ENCODE measurements at places on chromosomes 16 and 17.

- no peak for DNase-seq
These were observed 2.7 kb downstream of the DLX3 start for GRCh38 chr17:49992191-49992932.

DNA sequence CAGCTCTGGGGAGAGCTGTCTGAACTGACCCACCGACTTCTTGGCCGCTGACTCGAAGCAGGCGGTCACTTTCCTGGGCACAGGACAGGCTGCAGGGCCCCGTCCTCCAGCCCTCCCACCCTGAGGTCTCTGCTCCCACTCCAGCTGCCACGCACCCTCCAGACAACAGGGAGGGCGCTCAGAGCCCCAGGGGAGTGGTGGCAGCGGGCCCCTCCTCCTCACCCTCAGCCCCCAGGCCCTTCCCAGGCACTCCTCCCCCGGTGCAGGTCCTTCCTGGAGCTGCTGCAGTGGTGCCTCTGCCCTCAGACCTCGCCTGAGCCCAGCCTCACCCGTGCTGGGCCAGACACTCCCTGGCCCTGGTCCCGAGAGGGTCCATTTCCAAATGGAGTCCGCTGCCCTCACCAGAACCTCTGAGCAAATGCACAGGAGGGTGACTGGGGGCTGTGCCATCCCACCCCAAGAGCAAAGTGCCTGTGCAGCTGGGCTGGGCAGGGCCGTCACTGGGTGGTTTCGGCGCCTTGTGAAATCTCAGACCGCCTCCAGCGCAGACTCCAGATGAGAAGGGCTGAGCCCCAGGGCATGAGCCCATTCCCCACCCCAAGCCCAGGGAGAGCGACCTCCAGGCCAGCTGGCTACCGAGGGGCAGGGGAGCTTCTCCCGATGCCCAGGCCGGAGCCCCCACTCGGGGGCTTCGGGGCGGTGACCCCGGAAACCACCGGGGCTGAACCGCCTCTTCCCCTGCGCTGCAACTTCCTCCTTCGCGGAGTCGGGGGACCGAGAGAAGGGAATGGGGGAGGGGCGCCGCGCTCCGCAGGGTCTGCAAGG, 717 bp downstream of the CYBA start:
- peak; percentile 79 for DNase-seq

- DNase-seq, result no peak
These were observed 14.6 kb upstream of the MED9 start for GRCh38 chr17:17462048-17462824.

GRCh38 chr17:34730816-34731215, 151.4 kb downstream of the TMEM132E start:
- no peak for DNase-seq

DNA sequence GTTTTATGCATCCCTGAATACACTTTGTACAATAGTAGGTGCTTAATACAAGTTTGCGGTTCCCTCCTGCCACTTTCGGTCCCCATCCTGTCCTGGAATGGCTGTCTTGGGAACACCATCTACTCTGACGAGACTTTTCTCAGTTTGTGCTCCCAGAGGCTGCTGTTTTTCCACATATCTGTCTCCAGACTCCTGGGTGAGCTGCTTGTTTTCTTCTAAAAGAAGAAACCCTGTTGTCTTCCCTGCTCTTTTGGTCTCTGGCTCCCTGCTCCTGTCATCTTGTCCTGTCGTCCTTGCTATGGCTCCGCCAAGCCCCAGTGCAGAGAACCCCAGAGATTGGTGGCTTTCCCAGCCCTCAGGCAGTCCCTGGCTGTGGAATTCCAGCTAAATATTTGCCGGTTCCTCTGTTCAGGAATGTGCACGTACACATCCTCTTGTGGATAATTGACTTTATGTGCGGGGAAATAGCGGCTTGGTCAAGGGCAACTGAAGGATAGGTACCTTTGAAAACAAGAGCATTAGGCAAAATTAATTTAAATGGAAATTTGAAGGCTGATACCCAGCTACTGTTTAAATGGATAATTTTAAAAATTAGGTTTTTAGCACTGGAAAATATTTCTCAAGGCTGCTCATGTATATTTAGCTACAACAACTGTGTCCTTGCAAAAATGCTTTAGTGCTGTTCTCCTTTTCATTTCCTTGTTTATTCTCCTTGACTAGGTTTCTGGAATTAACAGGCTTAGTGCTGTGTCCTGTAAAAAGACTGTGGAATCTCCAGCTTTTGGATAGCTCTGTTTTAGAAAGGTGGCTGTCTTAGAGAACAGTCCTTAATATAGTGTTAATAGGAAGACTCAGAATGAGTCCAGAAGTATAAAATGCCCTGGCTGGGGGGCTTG, 50.2 kb upstream of the SLC12A3 start:
- DNase-seq, result no peak

DNA sequence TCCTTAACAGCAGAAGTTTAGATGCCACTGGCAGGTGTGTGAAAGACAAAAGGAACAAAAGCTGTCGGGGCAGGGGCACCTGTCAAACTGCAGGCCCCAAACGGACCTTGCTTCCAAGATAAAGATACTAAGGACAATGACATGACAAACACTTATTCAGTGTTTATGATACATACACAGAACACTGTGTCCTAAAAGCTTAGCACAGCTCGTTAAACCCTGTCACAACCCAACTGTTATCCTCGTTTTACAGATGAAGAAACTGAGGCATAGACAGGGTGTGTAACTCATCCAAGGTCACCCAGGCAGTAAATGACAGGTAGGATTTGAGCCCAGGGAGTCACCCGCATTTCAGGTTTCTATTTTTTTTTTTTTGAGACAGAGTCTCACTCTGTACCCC, 9.6 kb downstream of the SDK2 start:
- no peak for DNase-seq

GRCh38 chr17:50805486-50805885, 29.9 kb upstream of the WFIKKN2 start:
- no peak for DNase-seq

DNA sequence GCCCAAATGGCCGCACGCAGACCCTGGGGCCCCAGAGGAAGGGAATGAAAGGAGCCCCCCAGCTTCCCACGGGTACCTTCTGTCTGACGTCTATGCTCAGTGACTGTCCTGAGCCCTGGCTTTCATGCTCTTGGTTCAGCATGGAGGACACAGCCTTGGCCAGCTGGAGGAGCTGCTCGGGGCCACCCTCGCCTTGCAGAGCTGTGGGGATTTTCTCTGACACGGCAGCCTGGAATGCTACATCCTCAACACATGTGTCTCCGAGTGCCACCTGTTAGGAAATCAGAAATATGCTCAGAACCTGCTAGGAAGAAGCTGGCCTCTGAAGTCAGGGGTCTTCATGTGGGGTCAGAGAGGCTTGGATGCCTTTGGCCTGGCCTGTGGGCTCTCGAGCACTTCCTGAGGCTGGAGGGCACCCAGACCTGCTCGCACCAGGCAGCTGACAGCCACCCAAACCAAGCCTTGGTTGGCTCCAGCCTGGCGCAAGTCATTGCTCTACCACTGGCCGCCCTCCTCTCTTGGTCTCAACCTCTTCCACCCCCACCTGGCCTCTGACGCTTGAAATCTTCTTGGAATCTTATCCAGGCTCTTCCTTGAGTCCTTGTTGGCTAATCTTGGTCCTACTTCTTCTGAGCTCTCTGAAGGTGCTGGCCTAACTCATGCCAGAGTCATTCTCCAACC, 63.7 kb upstream of the BCO1 start:
- DNase-seq, result no peak

DNA sequence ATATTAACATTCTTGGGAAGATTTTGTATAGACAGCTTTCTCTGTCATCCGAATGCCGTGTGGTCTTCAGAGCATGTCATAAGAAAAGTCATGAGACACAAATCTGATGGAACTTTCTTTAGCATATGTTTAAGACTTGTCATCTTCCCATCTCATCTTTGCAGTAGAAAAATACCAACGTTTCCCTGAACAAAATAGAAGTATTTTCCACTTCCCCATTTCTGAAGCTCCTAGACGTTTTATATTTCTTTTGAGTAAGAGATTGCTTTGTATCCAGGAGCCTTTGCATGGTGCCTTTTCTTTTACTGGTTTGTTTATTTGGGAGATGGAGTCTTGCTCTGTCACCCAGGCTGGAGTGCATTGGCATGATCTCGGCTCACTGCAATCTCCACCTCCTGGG, 235.1 kb downstream of the PRKCA start:
- DNase-seq, result no peak

GRCh38 chr17:80962356-80963329, 29.0 kb upstream of the CHMP6 start:
- DNase-seq, result no peak

DNA sequence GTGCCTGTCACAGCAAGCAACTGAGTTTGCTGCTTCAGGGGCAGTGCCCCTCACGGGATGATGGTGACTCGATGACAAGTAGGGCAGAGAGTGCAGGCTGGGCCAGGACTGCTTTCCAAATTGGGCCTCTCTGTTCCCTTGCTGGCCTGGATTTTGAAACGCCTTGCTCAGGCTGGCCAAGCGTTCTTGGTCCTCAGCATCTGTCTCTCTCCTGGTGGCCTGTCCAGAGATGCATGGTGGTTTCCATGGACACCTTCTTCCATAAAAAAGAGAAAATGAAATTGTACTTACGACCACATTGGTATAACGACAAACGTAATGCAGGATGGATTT, 19.4 kb upstream of the PRM1 start:
- no peak for DNase-seq

DNA sequence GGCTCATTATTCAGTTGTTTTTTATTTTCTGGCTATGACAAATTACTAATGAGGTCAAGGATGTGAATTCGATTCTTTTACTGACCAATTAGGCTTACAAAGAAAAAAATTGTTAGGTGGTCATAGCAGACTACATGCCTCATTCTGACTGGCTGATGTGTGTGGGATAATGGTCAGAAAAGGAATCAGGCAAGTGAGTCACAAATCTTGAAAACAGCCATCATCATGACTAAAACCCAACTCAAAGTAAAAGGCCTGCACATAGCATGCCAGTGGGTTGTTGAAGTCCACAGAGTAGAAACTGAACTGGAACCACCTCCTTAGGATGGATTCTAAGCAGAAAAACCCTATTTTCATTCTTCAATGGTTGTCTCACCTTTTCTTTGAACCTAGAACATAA, 8.6 kb downstream of the RPGRIP1L start:
- no peak for DNase-seq

GRCh38 chr17:65434878-65435277, 126.6 kb downstream of the AXIN2 start:
- no peak for DNase-seq
